Airway epithelial cell (primary cell): ENCODE measurements at places on chromosomes 7 and 10. TPM values are rescaled to one million over a fixed set of nuclear protein-coding genes. Genes with fewer than 3 reads are reported as not detected.

The NUDT13 gene
- total RNA-seq: 0.14 and 0.85 TPM in 2 replicates

The HECTD2 gene
- 2.6 and 3.0 TPM in 2 replicates for total RNA-seq

The IRF5 gene
- 16.3 and 19.5 TPM in 2 replicates for total RNA-seq

The MYL10 gene
- not detected in 2 replicates for total RNA-seq

The VWDE gene
- 3.3 and 5.1 TPM in 2 replicates for total RNA-seq

The ERVW-1 gene
- not detected in 2 replicates for total RNA-seq

The NPTX2 gene
- total RNA-seq: 0.07 TPM in 1 of 2 replicates, not detected in the other

The PTF1A gene
- not detected in 2 replicates for total RNA-seq

The PNLIPRP2 gene
- total RNA-seq: not detected in 2 replicates

The PAPOLB gene
- total RNA-seq: not detected in 2 replicates

The ZC3HAV1L gene
- 13.1 and 15.0 TPM in 2 replicates for total RNA-seq

The IFIT2 gene
- total RNA-seq: 0.19 and 0.28 TPM in 2 replicates

The MLXIPL gene
- total RNA-seq: 0.07 and 0.09 TPM in 2 replicates

The UBE2D1 gene
- 10.0 and 14.8 TPM in 2 replicates for total RNA-seq

The KLHL7 gene
- 22.6 and 30.0 TPM in 2 replicates for total RNA-seq

The ADAM12 gene
- 0.09 and 0.14 TPM in 2 replicates for total RNA-seq

The CALHM2 gene
- 0.79 and 1.7 TPM in 2 replicates for total RNA-seq

The SHH gene
- under 0.01 TPM in 1 of 2 replicates, not detected in the other for total RNA-seq

The PDE1C gene
- 0.07 TPM in 1 of 2 replicates, not detected in the other for total RNA-seq

The ESYT2 gene
- 56.2 and 62.6 TPM in 2 replicates for total RNA-seq

The PAX2 gene
- not detected in 2 replicates for total RNA-seq

The FAM237B gene
- total RNA-seq: not detected in 2 replicates

The ZNF862 gene
- total RNA-seq: 6.1 and 11.9 TPM in 2 replicates

The KMT2E gene
- 27.5 and 39.8 TPM in 2 replicates for total RNA-seq

The SFTPA1 gene
- not detected in 2 replicates for total RNA-seq

The LIPJ gene
- total RNA-seq: not detected in 2 replicates
